ENCODE measurements at places on chromosomes 6 and 20.

- no peak for DNase-seq
Measured at GRCh38 chr20:17655865-17656479, 26.1 kb downstream of the RRBP1 start.

DNA sequence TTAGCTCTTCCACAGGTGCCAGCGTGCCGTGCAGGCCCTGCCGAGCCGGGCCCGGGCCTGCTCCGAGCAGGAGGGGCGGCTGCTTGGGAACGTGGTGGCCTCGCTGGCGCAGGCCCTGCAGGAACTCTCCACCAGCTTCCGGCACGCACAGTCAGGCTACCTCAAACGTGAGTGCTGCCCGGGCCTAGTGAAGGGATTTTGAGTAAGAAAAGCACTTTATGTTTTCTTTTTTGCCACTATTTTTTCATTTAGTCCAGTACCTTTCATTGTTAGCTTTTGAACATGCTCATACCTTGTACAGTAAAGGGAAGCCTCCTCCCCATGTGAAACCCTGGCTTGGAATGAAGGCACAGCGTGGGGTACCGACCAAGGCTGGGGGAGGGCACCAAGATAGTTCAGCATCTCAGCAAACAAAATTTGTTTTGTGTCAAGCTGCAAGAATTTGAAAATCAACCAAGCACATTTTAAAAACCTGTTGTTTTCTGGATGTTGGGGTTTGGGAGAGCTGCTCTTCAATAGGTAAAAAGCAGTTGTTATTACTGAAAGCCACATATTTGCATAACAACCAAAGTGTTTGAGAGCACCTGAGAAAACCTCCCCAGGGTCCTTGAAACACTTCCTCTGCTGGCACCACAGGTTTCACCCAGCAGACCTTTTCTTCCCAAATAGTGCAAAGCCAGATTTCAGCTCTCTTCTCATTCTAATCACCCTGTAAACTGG lies 18.4 kb downstream of the STX16 start:
- no peak for DNase-seq

DNA sequence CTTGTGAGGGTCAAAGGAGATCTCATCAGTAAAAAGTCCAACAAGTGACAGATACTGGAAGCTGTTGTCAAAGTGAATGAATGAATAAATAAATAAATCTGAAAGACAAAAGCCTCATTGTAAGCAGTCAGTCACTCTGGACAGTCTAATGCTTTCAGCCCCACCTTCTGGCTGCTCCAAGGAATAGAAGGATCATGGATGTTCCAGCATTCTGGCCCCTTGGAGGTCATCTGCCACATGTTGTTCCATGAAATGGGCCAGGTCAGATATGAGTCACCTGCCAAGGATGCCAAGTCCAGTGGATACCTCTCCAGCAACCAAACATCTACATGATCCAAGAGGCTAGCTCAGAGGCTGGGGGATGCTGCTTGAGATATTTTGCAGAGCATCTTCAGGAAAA lies 185.6 kb downstream of the BMP7 start:
- no peak for DNase-seq

GRCh38 chr6:71406865-71407860 lies 118.6 kb downstream of the OGFRL1 start:
- DNase-seq, result no peak

GRCh38 chr20:38044685-38045084 lies 11.1 kb downstream of the RPRD1B start:
- no peak for DNase-seq

- DNase-seq, result no peak
Measured at GRCh38 chr6:20604159-20604558, 69.9 kb downstream of the CDKAL1 start.

- no peak for DNase-seq
Measured at GRCh38 chr6:89118931-89119330, 1.1 kb upstream of the SRSF12 start.

GRCh38 chr6:43608310-43608763 lies 20.7 kb downstream of the GTPBP2 start:
- peak; percentile 45 for DNase-seq

GRCh38 chr6:25008707-25009392 lies 73.1 kb upstream of the RIPOR2 start:
- DNase-seq, result no peak

DNA sequence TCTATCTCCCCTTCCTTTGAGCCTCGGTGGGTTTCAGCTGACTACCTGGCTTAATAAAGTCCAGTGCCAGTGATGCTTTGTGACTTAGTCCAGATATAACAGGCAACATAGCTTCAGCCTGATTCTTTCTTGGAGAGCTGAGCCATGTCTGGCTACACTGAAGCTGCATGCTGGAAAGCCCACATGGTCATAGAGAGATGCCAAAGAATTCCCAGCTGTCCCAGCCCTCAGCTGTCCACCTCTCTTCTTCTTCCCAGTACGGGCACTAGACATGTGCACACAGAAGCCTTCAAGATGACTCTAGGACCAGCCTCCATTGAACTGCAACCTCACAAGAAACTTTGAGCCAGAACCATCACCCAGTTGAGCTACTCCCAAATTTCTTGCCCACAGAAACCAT lies 154.1 kb upstream of the MYLIP start:
- DNase-seq, result no peak

GRCh38 chr20:12906361-12906760 lies 102.4 kb upstream of the SPTLC3 start:
- DNase-seq, result no peak

- DNase-seq, result peak; percentile 60
Measured at GRCh38 chr6:150685860-150686259, 86.2 kb downstream of the PLEKHG1 start.

DNA sequence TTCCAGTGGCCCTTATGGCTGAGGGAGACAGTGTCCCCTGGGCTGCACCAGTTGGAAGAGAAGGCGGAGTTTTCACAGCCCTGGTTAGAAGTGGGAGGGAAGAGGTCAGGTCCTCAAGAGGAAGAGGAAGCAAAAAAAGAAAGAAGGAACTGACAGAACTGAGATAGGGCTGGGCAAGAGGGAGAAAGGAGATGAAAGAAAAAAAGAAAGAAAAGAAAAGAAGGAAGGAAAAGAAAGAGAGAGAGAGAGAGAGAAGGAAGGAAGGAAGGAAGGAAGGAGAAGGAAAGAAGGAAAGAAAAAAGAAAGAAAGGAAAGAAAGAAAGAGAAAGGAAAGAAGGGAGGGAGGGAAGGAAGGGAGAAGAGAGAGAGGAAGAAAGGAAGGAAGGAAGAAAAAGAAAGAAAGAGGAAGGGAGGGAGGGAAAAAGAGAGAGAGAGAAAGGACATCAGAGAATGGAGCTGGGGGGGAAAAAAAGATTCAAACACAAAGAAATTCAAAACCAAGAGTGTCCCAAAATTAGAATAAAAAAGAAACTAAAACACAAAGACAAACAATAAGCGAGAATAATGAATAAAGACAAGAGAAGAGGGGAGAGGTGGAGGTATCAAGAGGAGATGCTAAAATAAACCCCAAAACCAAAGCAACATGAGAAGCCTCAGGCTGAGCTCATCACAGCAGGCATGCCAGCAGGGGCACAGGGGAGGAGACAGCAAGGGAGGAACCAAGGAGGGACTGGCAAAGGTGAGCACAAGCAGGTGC lies 5.3 kb upstream of the FUCA2 start:
- no peak for DNase-seq

DNA sequence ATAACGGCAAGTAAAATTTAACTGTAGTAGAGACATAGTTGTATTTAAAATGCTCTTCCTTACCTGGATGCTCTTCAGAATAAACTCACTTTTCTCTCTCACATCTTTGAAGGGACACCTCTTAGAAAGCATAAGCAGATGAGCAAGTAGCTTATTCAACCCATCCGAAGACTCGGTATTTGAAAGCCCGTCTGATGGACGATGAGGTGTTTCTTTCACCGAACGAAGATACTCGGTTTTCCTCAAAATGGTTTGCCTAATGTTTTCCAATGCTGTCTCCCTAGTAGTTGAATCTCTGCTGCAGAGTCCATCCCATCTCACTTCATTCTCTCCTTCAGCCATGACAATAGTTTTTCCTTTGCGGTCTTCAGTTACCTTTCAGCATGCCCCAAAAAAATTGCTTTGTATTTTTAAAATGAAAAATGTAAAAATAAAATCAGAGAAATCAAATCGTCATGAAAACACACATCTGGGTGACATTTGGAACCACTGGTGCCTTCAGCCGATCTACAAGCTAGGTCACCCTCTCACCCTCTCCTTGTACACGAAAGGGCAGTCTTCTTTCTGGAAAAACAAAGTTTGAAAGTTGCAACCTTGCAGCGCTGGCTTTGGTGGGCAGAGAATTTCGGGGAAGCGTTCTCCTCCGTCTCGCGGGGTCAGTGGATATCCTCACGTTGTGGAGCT lies 772 bp downstream of the SESN1 start:
- no peak for DNase-seq

- no peak for DNase-seq
Measured at GRCh38 chr6:105495515-105495914, 92.6 kb upstream of the PREP start.

DNA sequence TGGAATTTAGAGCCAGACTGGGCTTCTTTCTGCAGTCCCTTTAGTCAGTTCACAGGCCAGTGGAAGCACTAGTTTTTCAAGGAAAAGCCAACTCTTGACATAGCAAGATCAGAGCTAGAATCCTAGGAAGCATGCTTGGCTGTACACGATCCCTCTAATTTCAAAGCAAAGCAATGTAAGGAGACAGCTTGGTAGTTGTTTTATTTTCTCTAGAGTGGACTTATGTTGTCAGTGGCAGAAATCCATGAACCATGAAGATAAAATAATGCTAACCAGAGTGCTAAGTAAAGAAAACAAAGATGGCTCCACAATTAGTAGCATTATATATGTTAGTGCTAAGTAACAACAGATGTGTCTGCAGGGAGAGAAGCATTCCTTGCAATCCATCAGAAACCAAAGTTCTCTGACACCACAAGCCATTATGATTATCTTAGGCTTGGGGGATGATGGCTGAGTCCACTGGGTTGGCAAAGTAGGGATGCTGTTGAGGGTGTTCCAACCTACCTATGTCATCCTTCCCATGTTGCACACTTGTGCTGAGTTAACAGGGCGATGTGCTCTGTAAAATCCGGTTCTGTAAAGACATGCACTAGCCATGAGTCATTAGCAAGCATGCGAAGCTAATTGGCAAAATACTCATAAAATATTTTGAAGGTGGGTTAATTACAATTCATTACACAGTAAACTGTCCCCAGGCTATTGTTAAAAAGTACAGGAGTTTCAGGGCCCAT lies 115.2 kb downstream of the BMP2 start:
- no peak for DNase-seq

- DNase-seq, result no peak
Measured at GRCh38 chr6:11211254-11211653, 21.2 kb downstream of the NEDD9 start.

DNA sequence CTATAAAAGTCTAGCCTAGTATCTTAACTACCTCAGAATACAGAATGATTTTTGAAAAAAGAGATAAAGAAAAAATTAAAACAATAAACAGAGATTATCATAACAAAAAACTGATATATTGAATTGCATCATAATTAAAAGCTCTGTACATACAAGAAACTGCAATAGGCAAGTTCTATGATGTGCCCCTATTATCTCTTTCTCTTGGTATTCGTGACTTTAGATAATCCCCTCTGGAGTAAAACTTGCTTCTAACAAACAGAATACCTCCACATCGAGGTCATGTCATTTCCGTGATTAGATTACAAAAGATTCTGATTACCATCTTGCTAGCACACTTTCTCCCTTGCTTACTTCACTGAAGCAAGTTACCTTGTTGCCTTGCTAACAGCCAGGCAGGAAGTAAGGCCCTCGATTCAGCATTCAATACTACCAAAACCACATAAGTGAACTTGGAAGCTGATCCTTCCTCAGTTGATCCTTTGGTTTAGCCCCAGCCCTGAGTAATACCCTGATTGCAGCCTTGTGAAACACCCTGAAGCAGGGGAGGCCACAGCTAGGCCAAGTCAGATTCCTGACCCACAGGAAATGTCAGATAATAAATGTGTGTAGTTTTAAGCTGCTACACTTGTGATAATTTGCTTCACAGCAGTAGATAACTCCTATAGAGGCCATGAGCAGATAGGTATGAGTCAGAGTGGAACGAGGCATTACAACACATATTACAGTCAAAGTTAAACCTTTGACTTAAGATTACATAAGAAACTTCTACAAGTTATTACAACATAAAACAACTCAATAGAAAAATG lies 53.7 kb upstream of the TMX4 start:
- no peak for DNase-seq

- no peak for DNase-seq
Measured at GRCh38 chr6:51213811-51214210, 395.1 kb downstream of the TFAP2B start.

- DNase-seq, result no peak
Measured at GRCh38 chr20:25082498-25082873, 545 bp upstream of the VSX1 start.

- DNase-seq, result no peak
Measured at GRCh38 chr6:118993803-118994251, 58.9 kb upstream of the MCM9 start.

GRCh38 chr20:50930139-50930975 lies 880 bp downstream of the ADNP start:
- DNase-seq, result peak; percentile 13

- no peak for DNase-seq
Measured at GRCh38 chr6:101380897-101381630, 12.4 kb upstream of the GRIK2 start.

GRCh38 chr20:31746068-31746878 lies 7.2 kb downstream of the TPX2 start:
- no peak for DNase-seq

DNA sequence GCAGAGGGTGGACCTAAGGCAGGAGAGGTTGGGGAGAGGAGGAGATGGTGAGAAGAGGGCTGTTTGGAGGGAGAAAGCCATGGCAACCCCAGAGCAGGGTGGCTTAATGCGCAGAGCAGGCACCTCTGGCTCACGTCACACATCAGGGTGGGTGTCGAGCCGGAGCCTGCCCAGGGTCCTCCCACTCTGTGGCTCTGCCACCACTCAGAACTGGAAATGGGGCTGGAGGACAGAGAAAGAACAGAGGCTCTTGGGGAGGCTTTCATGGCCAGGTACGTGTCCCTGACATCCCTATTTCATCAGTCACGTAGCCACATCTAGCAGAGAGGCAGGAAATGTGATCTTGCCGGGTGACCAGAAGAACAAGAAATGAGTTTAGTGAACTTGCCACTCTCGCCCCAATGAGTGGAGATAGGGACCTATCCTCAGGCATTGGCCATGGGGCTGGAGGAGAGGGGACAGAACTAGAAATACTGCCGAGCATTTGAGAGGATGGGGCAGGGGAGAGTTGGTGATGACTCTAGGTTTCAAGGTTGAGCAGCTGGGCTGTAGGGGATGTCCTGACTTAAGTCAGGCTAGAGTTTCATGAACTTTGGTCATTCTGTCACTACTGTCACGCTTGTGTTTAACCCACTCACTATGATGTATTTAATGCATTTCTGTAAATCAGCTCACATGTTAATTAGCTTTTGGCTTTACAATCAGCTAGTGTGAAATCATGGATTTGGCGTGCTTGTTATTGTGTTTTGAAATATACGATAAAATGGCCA lies 52.7 kb downstream of the CDH26 start:
- DNase-seq, result no peak
